ENCODE measurements at places on chromosomes 11 and 22.

DNA sequence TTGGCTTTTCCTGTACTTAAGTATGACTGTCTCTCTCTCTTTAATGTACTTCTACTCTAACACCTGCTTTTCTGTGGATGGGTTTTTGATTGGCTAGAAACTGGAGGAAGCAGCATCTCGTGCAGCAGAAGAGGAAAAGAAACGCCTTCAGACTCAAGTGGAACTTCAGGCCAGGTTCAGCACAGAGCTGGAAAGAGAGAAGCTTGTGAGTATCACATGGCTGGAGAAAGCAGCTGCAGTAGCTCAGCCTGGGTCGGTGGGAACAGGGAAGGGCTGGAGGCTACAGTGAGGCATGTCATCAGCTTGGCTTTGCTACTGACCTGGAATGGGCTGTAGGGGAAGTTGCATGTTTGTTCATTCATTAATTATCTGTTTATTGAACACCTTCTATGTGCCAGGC is 74.2 kb downstream of the SWAP70 start:
- H3K36me3 ChIP-seq, result peaks cover 6% of the 10 kb centered on the region
- H3K27ac ChIP-seq, result no peak overlapping the region
- no peak overlapping the region for H3K4me3 ChIP-seq
- H3K4me1 ChIP-seq, result no peaks in the 10 kb centered on the region
- no peak for DNase-seq
- H3K27me3 ChIP-seq, result no peaks in the 10 kb centered on the region

GRCh38 chr11:102573851-102574250 is 43.3 kb upstream of the MMP7 start:
- H3K27me3 ChIP-seq, result no peaks in the 10 kb centered on the region
- no peak overlapping the region for H3K4me3 ChIP-seq
- no peak for DNase-seq
- H3K27ac ChIP-seq, result no peak overlapping the region

- H3K27ac ChIP-seq, result no peak overlapping the region
- no peaks in the 10 kb centered on the region for H3K4me1 ChIP-seq
- H3K36me3 ChIP-seq, result no peaks in the 10 kb centered on the region
- no peak overlapping the region for H3K4me3 ChIP-seq
- no peaks in the 10 kb centered on the region for H3K27me3 ChIP-seq
Measured at GRCh38 chr22:33832558-33833151, 87.6 kb downstream of the LARGE1 start.

- H3K27me3 ChIP-seq, result peaks cover 36% of the 10 kb centered on the region
- H3K27ac ChIP-seq, result no peak overlapping the region
- H3K36me3 ChIP-seq, result no peaks in the 10 kb centered on the region
- DNase-seq, result no peak
- peaks cover 28% of the 10 kb centered on the region for H3K4me1 ChIP-seq
Measured at GRCh38 chr22:28670756-28671155, 8.9 kb downstream of the TTC28 start.

DNA sequence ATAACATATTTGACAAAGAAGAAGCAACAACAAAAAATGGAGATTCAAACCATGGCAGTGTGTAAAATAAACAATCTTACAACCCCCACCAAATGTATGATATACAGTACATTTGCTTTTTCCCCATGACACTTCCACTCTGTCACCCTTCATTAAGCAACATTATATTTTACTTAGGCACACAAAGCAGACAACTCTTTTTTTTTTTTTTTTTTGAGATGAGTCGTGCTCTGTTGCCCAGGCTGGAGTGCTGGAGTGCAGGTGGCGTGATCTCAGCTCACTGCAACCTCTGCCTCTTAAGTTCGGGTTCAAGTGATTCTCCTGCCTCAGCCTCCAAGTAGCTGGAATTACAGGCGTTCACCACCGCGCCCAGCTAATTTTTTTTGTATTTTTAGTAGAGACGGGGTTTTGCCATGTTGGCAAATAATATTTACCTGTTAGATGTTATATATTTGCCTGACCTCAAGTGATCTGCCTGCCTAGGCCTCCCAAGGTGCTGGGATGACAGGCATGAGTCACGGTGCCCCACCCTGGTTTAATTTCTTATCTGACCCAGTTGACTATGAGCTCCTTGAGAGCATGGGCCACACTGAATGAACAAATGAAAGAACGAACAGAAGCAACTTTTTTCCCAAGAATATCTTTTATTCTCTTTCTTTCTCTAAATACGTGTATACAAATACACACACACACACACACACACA is 5.5 kb upstream of the PCF11 start:
- no peaks in the 10 kb centered on the region for H3K36me3 ChIP-seq
- H3K27me3 ChIP-seq, result no peaks in the 10 kb centered on the region
- H3K27ac ChIP-seq, result no peak overlapping the region
- H3K4me1 ChIP-seq, result peaks cover 28% of the 10 kb centered on the region
- no peak overlapping the region for H3K4me3 ChIP-seq

- H3K27ac ChIP-seq, result no peak overlapping the region
- H3K4me1 ChIP-seq, result no peaks in the 10 kb centered on the region
- H3K4me3 ChIP-seq, result no peak overlapping the region
- no peak for DNase-seq
- no peaks in the 10 kb centered on the region for H3K36me3 ChIP-seq
Measured at GRCh38 chr11:130580891-130581492, 132.5 kb downstream of the ADAMTS15 start.

GRCh38 chr11:127000291-127000968 is at the start of gene KIRREL3:
Gene KIRREL3, minus strand, starts transcription at chr11:127000770.
- H3K4me1 ChIP-seq, result no peaks in the 10 kb centered on the region
- H3K27ac ChIP-seq, result no peak within 1 kb of the TSS
- no peak for DNase-seq
- no peak within 1 kb of the TSS for H3K4me3 ChIP-seq
- no peaks in the 10 kb centered on the region for H3K36me3 ChIP-seq
- H3K27me3 ChIP-seq, result peaks cover 14% of the 10 kb centered on the region

DNA sequence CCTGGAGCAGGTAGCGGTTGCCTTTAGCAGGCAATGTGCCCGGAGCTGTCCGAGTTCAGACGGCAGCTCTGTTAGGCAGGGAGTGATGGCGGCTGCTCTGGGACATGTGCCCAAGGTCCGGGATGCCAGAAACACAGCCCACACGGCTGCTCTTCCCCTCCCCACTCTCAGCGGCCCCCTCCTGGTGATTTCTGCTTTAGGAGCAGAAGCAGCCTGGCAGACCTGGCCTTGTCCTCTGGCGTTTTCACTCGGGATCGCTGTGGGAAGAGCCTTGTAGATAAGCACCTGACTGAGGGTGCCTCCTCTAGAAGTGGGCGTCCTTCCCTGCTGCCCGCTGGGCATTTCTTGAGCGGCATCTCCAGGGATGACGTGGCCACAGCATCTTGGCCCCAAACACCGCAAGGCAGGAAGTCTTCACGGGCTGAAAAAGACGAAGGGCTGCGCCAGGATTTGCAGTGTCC is 392.2 kb downstream of the TBC1D22A start:
- no peaks in the 10 kb centered on the region for H3K27me3 ChIP-seq
- no peak overlapping the region for H3K27ac ChIP-seq
- H3K4me1 ChIP-seq, result no peaks in the 10 kb centered on the region
- no peaks in the 10 kb centered on the region for H3K36me3 ChIP-seq
- no peak for DNase-seq

GRCh38 chr11:18844753-18845367 is 53.3 kb upstream of the PTPN5 start:
- H3K4me1 ChIP-seq, result no peaks in the 10 kb centered on the region
- peaks cover 5% of the 10 kb centered on the region for H3K27me3 ChIP-seq
- H3K36me3 ChIP-seq, result no peaks in the 10 kb centered on the region
- H3K27ac ChIP-seq, result no peak overlapping the region
- no peak for DNase-seq
- H3K4me3 ChIP-seq, result no peak overlapping the region

- no peaks in the 10 kb centered on the region for H3K36me3 ChIP-seq
- DNase-seq, result no peak
- peaks cover 12% of the 10 kb centered on the region for H3K4me1 ChIP-seq
- H3K4me3 ChIP-seq, result no peak overlapping the region
- peaks cover 18% of the 10 kb centered on the region for H3K27me3 ChIP-seq
Measured at GRCh38 chr11:64065712-64066111, 30.0 kb downstream of the FLRT1 start.

- no peak overlapping the region for H3K27ac ChIP-seq
- peak; percentile 78 for DNase-seq
- peak overlapping the region; percentile 50 for H3K4me3 ChIP-seq
- no peaks in the 10 kb centered on the region for H3K36me3 ChIP-seq
- H3K27me3 ChIP-seq, result no peaks in the 10 kb centered on the region
- peaks cover 16% of the 10 kb centered on the region for H3K4me1 ChIP-seq
Measured at GRCh38 chr11:82867495-82868082, 32.6 kb downstream of the PRCP start.

GRCh38 chr11:39102236-39102635 is 2357.2 kb downstream of the LRRC4C start:
- DNase-seq, result no peak
- H3K4me1 ChIP-seq, result no peaks in the 10 kb centered on the region
- no peaks in the 10 kb centered on the region for H3K36me3 ChIP-seq
- H3K27me3 ChIP-seq, result no peaks in the 10 kb centered on the region
- H3K4me3 ChIP-seq, result no peak overlapping the region
